Breast epithelium (tissue), 4 donors: ENCODE measurements at places on chromosomes 2 and 18. TPM values are rescaled to one million over a fixed set of nuclear protein-coding genes. Genes with fewer than 3 reads are reported as not detected.

RPL37A gene
- 1,692 TPM for total RNA-seq

C2orf92 gene
- total RNA-seq, result 27.9 TPM

APCDD1 gene
- total RNA-seq, result 38.8 TPM

UGT1A6 gene
- not detected for total RNA-seq

CFAP53 gene
- total RNA-seq, result 0.80 TPM

MGAT4A gene
- 28.6 TPM for total RNA-seq

XIRP2 gene
- not detected for total RNA-seq

INPP5D gene
- total RNA-seq, result 20.3 TPM

HAAO gene
- total RNA-seq, result 5.9 TPM

UGT1A8 gene
- total RNA-seq, result not detected

SKOR2 gene
- total RNA-seq, result not detected

TPGS2 gene
- 91.8 TPM for total RNA-seq

GULP1 gene
- 47.9 TPM for total RNA-seq

PLEK gene
- 11.7 TPM for total RNA-seq

LRATD1 gene
- 4.9 TPM for total RNA-seq
